ENCODE measurements at places on chromosomes 2 and 18.

GRCh38 chr2:86185517-86186212 is 9.6 kb downstream of the IMMT start:
- DNase-seq: no peak

DNA sequence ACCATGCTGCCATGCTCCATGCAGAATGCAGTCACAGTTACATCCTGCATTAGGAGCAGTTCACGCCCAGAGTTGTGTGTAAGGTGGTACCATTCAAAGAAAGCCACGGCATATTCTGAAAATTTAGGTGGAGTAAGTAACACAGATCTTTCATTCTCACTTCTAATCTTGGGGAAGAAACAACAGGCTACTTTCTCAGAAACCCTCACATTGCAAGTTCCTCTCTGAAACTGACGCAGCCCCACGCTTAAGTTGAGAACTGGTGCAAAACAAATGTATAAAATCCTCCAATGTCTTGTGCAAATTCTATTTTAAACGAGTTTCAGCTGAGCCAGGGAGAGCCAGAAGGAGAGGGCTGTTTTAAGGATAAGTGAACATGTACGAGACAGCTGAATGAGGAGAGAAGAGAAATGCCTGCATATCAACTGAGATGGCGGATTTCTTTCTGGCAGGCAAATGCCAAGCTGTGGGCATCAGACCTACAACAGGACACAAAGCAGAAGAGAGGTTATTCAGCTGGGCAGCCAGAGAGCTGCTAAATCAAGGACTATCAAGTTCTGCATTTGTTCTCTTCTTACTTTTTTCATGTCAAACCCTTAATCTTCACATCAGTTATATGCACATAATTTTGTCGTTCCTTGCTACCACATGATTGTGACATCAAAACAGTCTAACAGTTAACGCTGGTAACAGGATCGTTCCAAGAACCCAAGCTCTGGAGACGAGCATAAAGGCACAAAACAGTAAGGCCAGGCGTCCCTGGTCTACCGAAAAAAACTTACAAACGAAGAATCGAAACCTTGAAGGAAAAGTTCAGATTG is 6.4 kb downstream of the ARL4C start:
- DNase-seq: no peak

DNA sequence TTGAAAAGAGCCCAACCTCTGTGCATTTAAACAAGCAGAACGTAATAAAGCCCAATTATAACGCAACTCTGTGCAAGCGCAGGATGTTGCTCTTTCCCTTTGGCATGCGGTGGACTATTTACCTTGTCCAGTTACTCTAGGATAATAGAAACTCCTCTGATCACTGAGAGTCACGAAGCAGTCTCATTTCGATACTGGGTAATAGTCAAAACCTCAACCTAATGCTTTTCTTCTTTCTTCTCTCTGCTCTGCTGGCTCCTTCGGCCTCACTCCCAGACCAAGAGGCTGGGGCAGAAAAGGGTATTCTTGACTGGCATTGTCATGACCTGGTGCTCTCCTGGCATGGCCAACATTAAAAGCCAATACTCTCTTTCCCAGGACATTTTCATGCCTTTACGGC is 89.7 kb upstream of the GCFC2 start:
- DNase-seq: no peak

- no peak for DNase-seq
Measured at GRCh38 chr18:34694591-34695165, 15.4 kb upstream of the DTNA start.

- no peak for DNase-seq
Measured at GRCh38 chr2:4635289-4635688, 931.9 kb downstream of the DCDC2C start.

- no peak for DNase-seq
Measured at GRCh38 chr2:157076526-157077161, 180.9 kb upstream of the GALNT5 start.

All from activated naive CD4-positive, alpha-beta T cell (primary cell).